ENCODE measurements at places on chromosomes 6 and 20.

GRCh38 chr20:43936805-43937204, 22.2 kb downstream of the TOX2 start:
- DNase-seq = no peak

- DNase-seq = no peak
Observed at GRCh38 chr6:168948990-168949531, 304.6 kb downstream of the THBS2 start.

DNA sequence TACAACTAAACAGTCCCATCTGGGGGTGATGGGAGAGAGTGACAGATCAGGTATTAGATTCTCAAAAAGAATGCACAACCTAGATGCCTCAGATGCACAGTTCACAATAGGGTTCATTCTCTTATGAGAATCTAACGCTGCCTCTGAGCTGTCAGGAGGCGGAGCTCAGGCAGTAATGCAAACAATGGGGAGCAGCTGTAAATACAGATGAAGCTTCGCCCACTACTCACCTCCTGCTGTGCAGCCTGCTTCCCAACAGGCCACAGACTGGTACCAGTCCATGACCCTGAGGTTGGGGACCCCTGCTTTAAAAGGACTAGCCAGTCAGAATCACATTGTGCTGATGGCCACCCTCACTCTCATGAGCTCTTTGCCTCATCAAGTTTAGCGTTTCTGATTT, 247.0 kb upstream of the KCNQ5 start:
- DNase-seq = no peak

- DNase-seq = no peak
Observed at GRCh38 chr6:159977255-159977903, 8.5 kb downstream of the IGF2R start.

DNA sequence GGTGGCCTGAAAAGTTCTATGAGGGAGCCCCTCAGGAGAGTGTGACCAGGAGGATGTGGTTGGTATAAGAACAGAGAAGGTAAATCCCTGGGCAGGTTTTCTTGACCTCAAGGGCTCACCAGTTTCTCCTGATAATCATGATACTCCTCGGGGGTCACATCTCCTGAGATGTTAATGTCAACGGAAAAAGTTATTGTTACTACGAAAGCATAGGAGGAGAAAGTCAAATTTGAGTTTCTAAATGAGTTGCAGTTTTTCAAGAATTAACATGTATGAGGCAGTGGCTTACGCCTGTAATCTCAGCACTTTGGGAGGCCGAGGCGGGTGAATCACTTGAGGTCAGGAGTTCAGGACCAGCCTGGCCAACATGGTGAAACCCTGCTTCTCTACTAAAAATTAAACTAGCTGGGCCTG, 23.4 kb downstream of the MGME1 start:
- DNase-seq = no peak

- DNase-seq = no peak
Observed at GRCh38 chr20:37295595-37295994, 6.1 kb downstream of the MANBAL start.

DNA sequence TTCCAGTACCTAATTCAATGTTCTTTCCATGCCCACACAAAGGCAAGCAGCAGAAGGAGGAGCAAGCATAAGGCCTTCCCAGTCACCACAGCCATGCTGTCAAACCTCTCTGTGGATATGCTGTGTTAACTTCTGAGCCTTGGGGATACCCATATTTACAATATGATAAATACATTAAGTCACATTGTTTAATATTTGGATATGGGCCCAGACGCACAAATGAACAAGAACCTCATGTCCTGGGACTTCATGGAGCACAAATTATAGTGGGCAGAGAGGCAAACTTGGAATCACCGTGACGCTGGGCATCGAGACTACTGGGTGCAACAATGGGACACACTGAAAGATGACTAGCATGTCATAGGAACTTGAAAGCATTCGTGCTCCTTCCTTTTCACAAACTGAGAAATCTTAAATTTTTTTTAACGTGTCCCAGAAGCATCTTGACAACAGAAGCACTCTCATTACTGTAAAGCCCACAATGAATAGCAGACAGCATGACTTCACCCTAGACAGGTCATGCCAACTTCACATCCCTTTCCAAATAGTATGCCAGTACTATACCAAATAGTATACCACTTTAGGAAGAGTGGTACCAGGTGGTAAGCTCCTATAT, 16.0 kb downstream of the SOD2 start:
- no peak for DNase-seq

All from activated naive CD8-positive, alpha-beta T cell treated with anti-CD3 and anti-CD28 coated beads, Interleukin-2, amount 50 U/mL, for 16 hours (primary cell).